ENCODE measurements at places on chromosomes 5 and 9. TPM values are rescaled to one million over a fixed set of nuclear protein-coding genes. Genes with fewer than 3 reads are reported as not detected.

The SLC6A19 gene
- total RNA-seq, result 0.32 TPM

The PCDHGB7 gene
- total RNA-seq, result 8.1 TPM

The SPTLC1 gene
- total RNA-seq, result 60.1 TPM

The FOXD4L5 gene
- total RNA-seq, result not detected

The PCDHAC2 gene
- 1.1 TPM for total RNA-seq

The LURAP1L gene
- 21.7 TPM for total RNA-seq

The RHOBTB3 gene
- total RNA-seq, result 160 TPM

The IFNA13 gene
- not detected for total RNA-seq

The UNC5A gene
- total RNA-seq, result 0.29 TPM

The WDR38 gene
- not detected for total RNA-seq

The ADAMTS6 gene
- 1.3 TPM for total RNA-seq

The SNCB gene
- not detected for total RNA-seq

The CRB2 gene
- total RNA-seq, result not detected

The CCL27 gene
- not detected for total RNA-seq

The CDH12 gene
- total RNA-seq, result not detected

The CKMT2 gene
- total RNA-seq, result 18.9 TPM

The CDHR2 gene
- total RNA-seq, result 0.45 TPM

The OBP2B gene
- total RNA-seq, result not detected

The BTNL3 gene
- 0.29 TPM for total RNA-seq

The PDZD2 gene
- 58.5 TPM for total RNA-seq

The FNIP1 gene
- 47.6 TPM for total RNA-seq

The CCNB1 gene
- total RNA-seq, result 4.9 TPM

The PTGER4 gene
- 14.8 TPM for total RNA-seq

The ERGIC1 gene
- total RNA-seq, result 201 TPM
